NCI-H2029 (cell line): ENCODE measurements at places on chromosomes 5 and 9.

GRCh38 chr9:89814340-89815040 is 209.7 kb downstream of the GADD45G start:
- peak; percentile 74 for DNase-seq

DNA sequence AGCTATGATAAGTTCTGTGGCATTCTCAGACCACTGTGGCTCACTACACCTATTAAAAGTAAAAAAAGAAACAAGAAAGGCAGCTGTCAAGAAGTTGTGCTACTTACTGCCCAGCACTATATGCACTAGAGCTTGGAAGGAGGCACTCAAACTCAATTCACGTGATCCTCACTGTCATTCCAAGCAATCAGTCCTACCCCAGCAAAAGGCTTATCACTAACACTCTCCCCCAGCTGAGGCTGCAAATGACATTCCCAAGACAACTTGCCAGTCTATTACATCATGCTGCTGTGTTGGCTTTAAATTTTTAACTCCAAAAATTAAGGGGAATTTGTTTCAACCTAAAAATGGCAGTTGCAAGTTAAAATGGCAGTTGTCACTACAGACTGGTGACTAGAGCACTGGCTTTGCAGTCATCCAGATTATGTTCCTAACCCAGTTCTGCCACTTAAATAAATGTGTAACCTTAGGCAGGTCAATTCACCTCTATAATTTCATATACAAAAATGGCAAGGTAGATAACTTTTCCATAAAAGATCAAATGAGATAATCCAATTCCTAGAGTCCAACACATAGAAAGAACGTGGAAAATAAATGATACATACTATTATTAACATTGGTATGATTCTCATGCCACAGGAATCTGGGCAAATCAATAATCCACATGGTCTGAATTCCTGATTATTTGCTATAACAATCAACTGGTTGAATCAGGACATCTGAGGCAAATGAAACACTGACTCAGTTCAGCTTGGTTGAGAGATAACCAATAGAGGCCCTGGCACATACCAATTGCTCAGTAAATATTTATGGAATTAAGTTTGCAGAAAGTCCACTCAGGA is 52.4 kb downstream of the FBXW11 start:
- no peak for DNase-seq

- DNase-seq, result no peak
These were observed 6.8 kb upstream of the TRIM41 start for GRCh38 chr5:181215997-181216989.

DNA sequence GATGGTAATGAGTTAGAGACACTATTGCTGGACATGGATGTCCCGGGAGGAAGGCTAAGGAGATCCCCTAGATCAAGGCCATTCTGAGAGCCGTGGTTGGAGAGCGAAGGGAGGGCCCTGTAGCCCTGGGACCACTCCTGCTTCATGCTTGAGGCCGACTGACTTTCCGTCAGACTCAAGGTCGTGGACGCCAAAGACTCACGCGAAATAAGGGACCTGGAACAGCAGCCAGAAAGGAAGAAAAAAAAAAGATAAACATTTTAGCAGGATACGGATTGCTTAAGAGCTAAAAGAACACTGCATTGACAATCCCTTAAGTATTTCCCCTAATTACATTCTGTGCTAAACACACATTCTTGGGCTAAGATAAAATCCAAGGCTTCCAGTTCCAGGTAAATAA is 181.2 kb downstream of the GLIS3 start:
- no peak for DNase-seq

DNA sequence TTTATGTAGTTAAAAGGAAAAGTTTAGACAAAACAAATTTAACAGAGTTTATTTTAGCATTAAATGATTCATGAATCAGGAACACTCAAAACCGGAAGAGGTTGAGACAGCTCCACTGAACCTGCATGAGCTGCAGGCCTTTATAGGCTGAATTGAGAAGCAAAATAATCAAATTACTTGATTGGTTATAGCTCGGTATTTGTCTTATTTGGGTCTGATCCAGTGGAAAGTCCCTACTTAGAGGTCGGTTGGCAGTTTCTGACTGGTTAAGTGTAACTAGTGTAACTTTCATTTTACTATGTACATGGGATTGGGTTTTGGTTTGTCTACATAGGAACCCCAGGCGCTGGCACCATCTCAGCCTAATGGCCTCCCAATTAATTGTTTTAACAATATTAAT is 74.1 kb upstream of the PIK3R1 start:
- no peak for DNase-seq

GRCh38 chr9:135991771-135992170 is 30.6 kb upstream of the UBAC1 start:
- no peak for DNase-seq

GRCh38 chr5:147831465-147831864 is at the start of gene SPINK1:
Gene SPINK1, minus strand, starts transcription at chr5:147831671. Its CDS starts 94 bp downstream, at chr5:147831577.
- no peak for DNase-seq

- DNase-seq, result no peak
These were observed 84.4 kb downstream of the TRIO start for GRCh38 chr5:14227513-14227912.

- DNase-seq, result no peak
These were observed 87.0 kb downstream of the LNPEP start for GRCh38 chr5:97022898-97023297.
